Gastrocnemius medialis (tissue), 4 donors: ENCODE measurements at places on chromosomes 16 and 17. TPM values are rescaled to one million over a fixed set of nuclear protein-coding genes. Genes with fewer than 3 reads are reported as not detected.

Gene GOSR2
- total RNA-seq = 32.2 TPM

Gene SPN
- 0.84 TPM for total RNA-seq

Gene AGRP
- not detected for total RNA-seq

GRCh38 chr17:74455821-74456220 is 10.6 kb upstream of the CD300A start:
- H3K4me1 ChIP-seq = peaks cover 29% of the 10 kb centered on the region
- H3K27ac ChIP-seq = peak overlapping the region; percentile 97
- H3K4me3 ChIP-seq = no peak overlapping the region

Gene AXIN2
- total RNA-seq = 19.3 TPM

DNA sequence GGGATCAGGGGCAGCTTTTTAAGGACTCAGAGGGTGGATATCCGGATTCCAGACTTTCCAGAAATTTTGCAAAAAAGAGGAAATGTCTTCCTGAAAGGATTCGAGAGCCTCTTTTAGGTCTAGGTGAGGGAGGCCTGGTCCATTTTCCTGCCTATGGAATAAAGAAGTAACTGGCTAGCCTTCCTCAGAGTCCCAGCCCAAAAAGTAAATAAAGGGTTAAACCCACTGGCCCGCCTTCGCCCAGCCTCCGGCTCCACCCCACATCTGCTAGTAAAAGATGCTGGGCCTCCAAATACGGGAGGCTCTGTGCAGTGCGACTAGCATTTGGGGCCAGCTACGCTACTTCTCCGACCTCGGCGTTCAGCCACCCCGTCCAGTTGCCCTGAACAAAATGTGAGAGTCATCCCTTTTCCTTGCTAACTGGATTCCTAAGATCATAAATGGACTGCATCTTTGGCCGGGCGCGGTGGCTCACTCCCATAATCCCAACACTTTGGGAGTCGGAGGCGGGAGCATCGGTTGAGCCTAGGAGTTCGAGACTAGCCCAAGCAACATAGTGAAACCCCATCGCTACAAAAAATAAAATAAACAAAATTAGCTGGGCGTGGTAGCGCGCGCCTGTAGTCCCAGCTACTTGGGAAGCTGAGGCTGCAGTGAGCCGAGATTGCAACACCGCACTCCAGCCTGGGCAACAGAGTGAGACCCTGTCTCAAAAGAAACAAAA is 824 bp upstream of the MPP2 start:
- peak; percentile 30 for DNase-seq

Gene FSCN2
- total RNA-seq = 0.46 TPM

DNA sequence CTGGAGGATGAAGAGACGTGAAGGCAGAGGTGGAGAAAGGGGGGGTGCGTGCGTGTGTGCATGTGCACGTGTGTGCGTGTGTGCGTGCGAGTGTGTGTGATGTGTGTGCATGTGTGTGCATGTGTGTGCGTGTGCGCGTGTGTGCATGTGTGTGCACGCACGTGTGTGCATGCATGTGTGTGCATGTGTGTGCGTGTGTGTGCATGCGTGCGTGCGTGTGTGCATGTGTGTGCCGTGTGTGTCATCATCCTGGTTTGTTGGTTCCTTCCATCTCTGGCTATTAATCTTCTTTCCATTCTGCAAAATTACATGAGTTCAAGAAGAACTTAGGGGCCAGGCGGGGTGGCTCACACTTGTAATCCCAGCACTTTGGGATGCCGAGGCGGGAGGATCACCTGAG is 17.0 kb upstream of the RPL38 start:
- DNase-seq = no peak
- peaks cover 8% of the 10 kb centered on the region for H3K27me3 ChIP-seq
- no peak overlapping the region for H3K4me3 ChIP-seq
- H3K36me3 ChIP-seq = no peaks in the 10 kb centered on the region

- no peak overlapping the region for H3K27ac ChIP-seq
- no peaks in the 10 kb centered on the region for H3K4me1 ChIP-seq
- H3K27me3 ChIP-seq = peaks cover 25% of the 10 kb centered on the region
- DNase-seq = no peak
These were observed 7.1 kb upstream of the TMC5 start for GRCh38 chr16:19410435-19411171.

Gene GRAPL
- total RNA-seq = not detected

GRCh38 chr16:31256466-31256865 is 3.3 kb upstream of the ITGAM start:
- no peaks in the 10 kb centered on the region for H3K36me3 ChIP-seq
- H3K4me1 ChIP-seq = no peaks in the 10 kb centered on the region

Gene TLCD2
- total RNA-seq = 0.66 TPM

Gene USP31
- total RNA-seq = 23.3 TPM

Gene SMPD3
- not detected for total RNA-seq

Gene HSDL1
- total RNA-seq = 22.0 TPM

- H3K27ac ChIP-seq = peak overlapping the region; percentile 57
- peak overlapping the region; percentile 31 for H3K4me3 ChIP-seq
- peaks cover 4% of the 10 kb centered on the region for H3K27me3 ChIP-seq
- H3K4me1 ChIP-seq = peaks cover 28% of the 10 kb centered on the region
- H3K36me3 ChIP-seq = no peaks in the 10 kb centered on the region
These were observed 7.6 kb downstream of the PRR29 start for GRCh38 chr17:64005734-64006167.

Gene UTS2R
- total RNA-seq = not detected

Gene LCMT1
- total RNA-seq = 64.4 TPM

DNA sequence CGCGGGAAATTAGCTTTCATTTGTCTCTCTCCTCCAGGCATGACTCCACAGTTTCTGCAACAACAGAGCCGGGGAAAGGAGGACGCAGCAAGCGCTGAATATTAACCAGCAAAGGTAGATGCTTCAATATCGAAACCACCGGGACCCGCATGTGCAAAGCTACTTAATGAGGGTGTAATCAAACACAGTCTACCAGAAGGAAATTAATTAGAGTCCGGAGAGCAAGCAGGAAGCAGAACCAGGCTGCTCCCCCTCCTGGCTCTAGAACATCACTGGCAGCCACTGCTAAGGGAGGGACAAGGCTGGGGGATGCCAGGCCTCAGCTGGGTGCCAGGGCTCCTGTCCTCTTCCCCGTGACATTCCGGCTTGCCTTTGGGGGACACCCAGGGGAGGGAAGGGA is 21.7 kb downstream of the LRRC75A start:
- H3K27ac ChIP-seq = no peak overlapping the region
- peaks cover 7% of the 10 kb centered on the region for H3K4me1 ChIP-seq
- H3K27me3 ChIP-seq = no peaks in the 10 kb centered on the region
- DNase-seq = no peak

DNA sequence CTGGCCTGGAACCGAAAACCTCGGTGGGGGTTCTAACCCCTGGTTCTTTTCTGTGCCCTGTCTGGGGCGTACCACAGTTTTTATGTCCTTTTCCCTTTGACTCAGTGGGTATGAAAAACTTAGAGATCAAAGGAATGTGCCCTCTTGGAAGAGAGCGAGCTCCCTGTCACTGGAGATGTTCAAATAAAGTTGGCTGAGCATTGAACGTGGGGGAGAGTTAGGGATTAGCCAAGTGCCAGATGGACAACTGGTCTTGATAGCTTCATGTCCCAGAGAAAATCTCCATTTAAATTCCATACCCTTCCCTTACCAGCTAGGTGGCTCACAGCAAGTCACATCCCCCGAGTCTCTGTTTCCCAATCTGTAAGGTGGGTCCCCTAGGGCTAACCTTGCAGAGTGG is 9.5 kb downstream of the ADGRG1 start:
- no peak overlapping the region for H3K4me3 ChIP-seq
- H3K27me3 ChIP-seq = no peaks in the 10 kb centered on the region
- no peaks in the 10 kb centered on the region for H3K4me1 ChIP-seq
- no peaks in the 10 kb centered on the region for H3K36me3 ChIP-seq
- peak overlapping the region; percentile 68 for H3K27ac ChIP-seq

- no peak overlapping the region for H3K4me3 ChIP-seq
- no peak for DNase-seq
- H3K4me1 ChIP-seq = peaks cover 10% of the 10 kb centered on the region
- H3K36me3 ChIP-seq = no peaks in the 10 kb centered on the region
- H3K27me3 ChIP-seq = no peaks in the 10 kb centered on the region
These were observed 134.9 kb downstream of the SOCS1 start for GRCh38 chr16:11121083-11121608.
